ENCODE measurements at places on chromosomes 13 and 19. TPM values are rescaled to one million over a fixed set of nuclear protein-coding genes. Genes with fewer than 3 reads are reported as not detected.
A peak's percentile ranks its signal among the peaks of the same experiment; 100 is the strongest.

GRCh38 chr13:112182846-112183531, 116.0 kb downstream of the SOX1 start:
- DNase-seq: no peak

GRCh38 chr19:53909471-53910169, 542 bp downstream of the CACNG7 start:
- no peak for DNase-seq

- DNase-seq: peak; percentile 27
These were observed 24.6 kb downstream of the NOSIP start for GRCh38 chr19:49555600-49556411.

The TEKTIP1 gene
- not detected for total RNA-seq

- DNase-seq: no peak
These were observed 70.6 kb downstream of the ESD start for GRCh38 chr13:46726347-46726746.

The GGN gene
- under 0.01 TPM for total RNA-seq

- DNase-seq: no peak
These were observed 86.1 kb downstream of the GGACT start for GRCh38 chr13:100502446-100502845.

The SMIM44 gene
- not detected for total RNA-seq

DNA sequence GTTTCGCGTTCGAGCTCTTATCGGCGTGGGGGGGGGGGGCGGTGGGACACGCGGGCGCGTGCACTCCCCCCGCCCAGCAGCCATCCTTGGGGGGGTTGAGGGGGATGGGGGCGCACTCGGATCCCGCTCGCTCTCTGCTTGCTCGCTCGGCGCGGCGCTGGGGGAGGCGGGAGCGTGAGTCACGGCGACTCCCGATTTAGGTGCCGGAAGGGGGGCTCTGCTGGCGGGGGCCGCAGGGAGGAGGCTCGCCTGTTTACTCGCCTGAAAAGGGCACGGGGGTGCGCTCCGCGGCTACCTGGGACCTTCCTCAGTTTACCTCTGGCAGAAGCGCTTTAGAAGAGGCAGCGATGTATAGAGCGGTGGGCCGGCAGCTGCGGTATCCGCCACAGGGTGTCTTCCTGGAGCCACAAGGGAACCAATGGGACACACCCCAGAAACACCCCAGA, 1.1 kb upstream of the PDE4A start:
- no peak for DNase-seq

All from bronchial epithelial cell (primary cell).